ENCODE measurements at places on chromosomes 6 and 20.

- no peak for DNase-seq
These were observed 1349.6 kb downstream of the EPHA7 start for GRCh38 chr6:92069781-92070180.

DNA sequence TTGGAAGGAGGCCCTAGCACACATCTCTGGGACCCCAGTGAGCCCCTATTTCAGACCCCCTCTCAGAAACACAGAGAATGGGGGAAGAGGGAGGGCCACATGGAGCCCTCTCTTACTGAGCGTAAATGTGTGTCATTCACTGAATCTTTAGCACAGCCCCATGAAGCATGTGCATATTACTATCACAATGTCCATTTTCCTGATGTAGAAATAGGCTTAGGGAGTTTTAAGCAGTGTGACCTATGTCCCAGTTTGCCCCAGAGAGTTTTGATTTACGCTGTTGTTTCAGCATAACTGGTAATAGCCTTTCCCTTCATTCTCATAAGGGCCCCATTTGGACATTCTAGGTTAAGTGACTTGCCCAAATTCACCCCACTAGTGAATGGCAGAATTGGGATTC is 25.0 kb upstream of the TCP11 start:
- no peak for DNase-seq

DNA sequence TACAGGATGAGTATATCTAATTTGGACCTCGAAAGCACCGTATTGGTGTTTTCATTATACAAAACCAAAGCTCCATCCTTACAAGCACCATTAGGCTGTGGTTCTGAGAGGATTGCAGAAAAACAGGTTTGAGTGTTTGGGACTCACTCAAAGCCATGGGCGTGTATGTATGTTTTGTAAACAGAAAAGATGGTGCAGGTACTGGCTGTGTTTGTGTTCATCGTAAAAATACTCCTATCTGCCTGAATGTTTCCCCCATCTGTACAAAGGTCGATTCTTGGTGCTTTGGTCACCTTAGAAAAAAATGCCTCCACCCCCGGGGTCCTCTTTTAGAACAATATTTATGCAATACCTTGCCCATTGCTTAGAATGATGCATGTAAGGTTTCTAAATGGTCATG is 286.6 kb downstream of the TSHZ2 start:
- no peak for DNase-seq

- no peak for DNase-seq
These were observed 7.8 kb downstream of the SCGN start for GRCh38 chr6:25659633-25660368.

DNA sequence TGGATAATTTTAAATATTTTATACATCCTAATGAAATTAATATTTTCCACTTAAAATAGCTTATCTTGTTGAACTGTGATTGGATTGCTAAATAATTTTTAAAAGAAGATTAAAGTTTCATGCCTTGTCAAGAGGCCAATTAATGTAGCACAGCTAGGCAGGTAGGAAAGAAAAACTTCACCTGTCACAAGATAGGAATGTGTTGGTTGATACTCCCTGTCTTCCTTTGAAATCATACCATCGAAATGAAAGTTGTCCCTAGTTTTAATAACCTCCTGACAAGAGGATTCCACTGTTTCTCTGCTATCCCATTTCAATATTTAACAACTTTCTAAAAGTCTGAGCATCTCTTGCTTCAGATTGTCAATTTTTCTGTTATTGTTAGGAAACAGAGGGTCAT is 80.8 kb downstream of the BMP6 start:
- no peak for DNase-seq

GRCh38 chr6:99711302-99711701 is 104.7 kb downstream of the PRDM13 start:
- no peak for DNase-seq
